CD4-positive, alpha-beta T cell treated with Interleukin-4 for 1 hour (primary cell): ENCODE measurements at places on chromosomes 7 and 10.

GRCh38 chr7:106038916-106039315 lies 73.2 kb downstream of the SYPL1 start:
- no peak for DNase-seq

GRCh38 chr10:102514487-102515311 lies 10.9 kb downstream of the SUFU start:
- DNase-seq = no peak

- peak; percentile 42 for DNase-seq
These were observed 190.4 kb downstream of the DGKI start for GRCh38 chr7:137656227-137656849.

- no peak for DNase-seq
These were observed 1.3 kb downstream of the LDB1 start for GRCh38 chr10:102118867-102119266.

GRCh38 chr10:95350830-95351228 lies 60.0 kb upstream of the PDLIM1 start:
- DNase-seq = no peak

- no peak for DNase-seq
These were observed 121.4 kb downstream of the AUTS2 start for GRCh38 chr7:69719717-69720116.
